ENCODE measurements at places on chromosomes 7 and 10.

GRCh38 chr10:80186364-80187012, 18.8 kb downstream of the ANXA11 start:
- DNase-seq, result no peak

DNA sequence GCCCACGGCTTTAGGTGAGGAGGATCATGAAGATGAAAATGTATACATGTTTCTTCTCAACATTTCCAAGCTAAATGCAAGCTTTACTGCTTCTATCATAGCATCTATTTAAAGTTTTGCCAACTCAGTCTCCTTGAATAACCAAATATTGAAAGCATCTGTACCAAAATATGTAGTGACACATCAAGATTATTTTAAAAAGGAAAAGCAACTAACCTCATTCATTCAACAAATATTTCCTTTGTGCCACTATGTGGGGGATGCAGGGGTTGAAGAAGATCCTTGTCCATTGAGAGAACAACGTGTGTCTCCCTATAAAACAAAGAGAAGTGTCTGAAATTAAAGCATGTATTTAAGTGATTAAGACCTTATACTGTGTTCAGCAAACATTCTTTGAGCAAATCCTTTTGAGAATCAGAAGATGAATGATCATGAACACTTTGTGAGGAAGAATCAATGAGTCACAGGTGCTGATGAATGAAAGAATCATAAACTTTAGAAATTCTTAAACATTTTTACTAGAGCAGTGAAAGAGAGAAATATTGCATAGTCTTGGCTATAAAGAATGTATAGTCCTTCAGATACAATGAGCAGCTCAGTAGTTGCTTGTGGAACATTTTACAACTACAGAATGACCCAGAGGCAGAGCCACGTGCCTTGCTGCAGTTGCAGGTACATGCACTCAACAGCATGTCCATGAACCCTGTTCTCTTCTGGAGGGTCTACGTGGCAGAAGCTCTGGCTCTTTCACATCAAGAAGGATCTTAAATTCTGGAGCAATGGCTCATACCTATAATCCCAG, 13.9 kb downstream of the TAS2R60 start:
- no peak for DNase-seq

- no peak for DNase-seq
Observed at GRCh38 chr7:26930845-26931244, 66.5 kb upstream of the SKAP2 start.

GRCh38 chr7:12609561-12609960, 39.0 kb downstream of the SCIN start:
- no peak for DNase-seq

DNA sequence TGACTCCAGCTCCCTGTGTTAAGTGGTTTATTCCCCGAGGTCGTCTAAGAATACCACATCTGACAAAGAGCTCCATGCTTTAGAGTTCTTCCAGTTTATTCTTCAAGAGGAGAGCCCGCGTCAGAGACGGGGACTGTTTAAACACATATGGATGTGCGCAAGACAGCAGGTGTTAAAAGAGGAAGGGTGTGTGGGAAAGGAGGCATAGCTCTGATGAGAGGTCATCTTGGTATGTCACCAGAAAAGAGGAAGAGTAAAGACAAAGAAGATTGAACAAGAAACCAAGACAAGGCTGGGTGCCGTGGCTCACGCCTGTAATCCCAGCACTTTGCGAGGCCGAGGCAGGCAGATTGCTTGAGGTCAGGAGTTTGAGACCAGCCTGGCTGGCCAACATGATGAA, 258.7 kb downstream of the CCDC3 start:
- DNase-seq, result no peak

DNA sequence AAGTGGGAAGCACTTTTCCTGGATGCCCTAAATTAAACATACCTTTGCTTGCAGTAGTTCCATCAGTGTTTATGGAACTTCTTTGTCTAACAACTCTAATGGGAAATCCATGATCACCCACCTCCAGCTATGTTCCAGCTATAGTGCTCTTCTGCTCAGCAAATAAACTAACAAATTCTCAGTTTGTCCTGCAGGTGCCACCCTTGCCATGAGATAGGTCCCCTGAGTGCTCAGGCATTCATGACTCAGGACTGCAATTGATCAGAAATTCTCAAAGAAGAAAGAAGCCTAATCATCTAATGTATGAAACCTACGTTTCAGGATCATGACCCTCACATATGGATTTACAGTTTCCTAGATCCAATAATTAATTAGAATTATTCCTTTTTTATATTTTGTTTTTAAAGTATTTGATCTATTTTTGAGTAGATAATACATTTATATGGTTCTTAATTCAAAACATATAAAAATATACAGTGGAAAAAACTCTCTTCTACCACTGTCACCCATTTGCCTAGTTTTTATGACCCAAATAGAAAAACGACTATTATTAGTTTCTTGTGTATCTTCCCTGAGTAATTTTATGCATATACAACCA, 48.7 kb upstream of the DYNC1I1 start:
- no peak for DNase-seq

GRCh38 chr7:74475987-74476350, 22.3 kb downstream of the GTF2IRD1 start:
- no peak for DNase-seq

DNA sequence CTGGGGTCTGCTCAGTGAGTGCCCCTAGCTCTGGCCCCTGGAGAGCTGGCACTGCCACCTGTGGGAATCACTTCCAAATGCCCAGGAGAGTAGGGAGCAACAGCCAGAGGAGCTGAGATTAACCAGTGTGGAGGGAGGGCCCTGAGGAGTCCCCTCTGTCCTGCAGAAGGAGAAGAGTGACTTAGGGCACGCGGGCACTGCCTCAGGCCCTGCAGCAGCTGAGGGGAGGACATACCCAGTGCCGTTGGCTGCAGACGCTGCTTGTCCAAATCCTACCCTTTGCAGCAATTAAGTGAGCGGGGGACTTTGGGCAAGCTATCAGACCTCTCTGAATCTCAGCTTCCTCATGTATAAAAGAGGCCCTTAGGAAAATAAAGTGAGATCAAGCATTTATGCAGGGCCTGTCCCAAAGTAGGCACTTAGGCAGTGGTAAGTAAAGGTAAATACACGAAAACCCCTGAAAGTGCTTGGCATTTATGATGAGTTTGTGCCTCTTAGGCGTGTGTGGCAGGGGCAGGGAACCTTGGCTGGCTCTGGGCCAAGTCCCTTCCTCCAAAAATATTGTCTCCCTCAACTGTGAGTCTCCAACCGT, 16.9 kb downstream of the PRF1 start:
- no peak for DNase-seq

GRCh38 chr7:117707080-117707479, 166.2 kb downstream of the CTTNBP2 start:
- DNase-seq, result no peak

GRCh38 chr10:21281765-21282484, 243.6 kb downstream of the SKIDA1 start:
- no peak for DNase-seq

DNA sequence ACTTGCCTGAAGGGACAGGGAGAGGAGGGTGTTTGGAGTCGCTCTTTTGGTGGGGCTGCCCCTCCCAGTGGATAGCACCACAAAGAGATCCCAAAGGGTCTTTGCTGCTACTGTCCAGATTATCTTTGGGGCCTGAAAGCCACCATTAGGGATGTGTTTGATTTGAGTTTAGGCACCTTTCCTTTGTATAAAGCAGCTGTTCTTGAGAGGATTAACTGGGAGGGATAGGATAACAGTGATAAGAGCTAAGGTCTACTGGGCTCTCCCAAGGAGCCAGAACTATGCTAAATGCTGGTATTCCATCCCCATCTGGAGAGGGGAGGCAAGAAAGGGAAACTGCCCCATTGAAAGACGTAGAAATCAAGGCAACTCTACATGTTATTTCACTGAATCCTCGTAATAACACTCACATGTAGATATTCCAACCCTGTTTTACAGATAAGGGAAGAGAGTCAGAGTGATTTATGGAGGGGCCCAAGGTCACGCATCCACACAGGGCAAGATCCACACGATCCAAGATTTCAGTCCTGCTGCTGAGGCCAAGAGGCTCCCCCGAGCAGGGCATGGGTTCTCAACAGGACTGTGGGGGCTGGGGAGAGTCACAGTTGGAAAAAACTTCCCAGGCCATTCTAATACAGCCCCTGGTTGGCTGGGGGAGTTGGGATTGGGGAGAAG, 11.1 kb upstream of the TCF7L2 start:
- no peak for DNase-seq

DNA sequence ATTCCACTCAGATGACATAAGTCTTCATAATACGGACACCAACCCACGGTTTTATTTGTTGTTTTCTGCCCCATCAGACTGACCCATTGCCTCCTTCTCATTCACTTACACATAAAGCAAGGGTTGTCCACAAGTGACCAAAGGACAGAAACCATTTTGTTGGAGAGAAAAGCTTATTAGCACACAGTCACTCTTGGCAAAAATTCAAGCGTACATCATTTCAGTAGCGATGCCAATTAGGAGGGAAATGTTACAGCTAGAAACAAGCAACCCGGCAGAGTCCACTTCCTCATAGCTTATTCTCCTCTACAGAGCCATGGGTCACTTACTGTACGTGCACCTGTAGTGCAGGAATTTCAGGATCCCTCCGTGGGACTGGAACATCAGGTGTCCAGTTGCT, 23.0 kb downstream of the ABLIM1 start:
- no peak for DNase-seq
